Fibroblast of upper back skin (primary cell): ENCODE measurements at places on chromosomes 7 and 10.

DNA sequence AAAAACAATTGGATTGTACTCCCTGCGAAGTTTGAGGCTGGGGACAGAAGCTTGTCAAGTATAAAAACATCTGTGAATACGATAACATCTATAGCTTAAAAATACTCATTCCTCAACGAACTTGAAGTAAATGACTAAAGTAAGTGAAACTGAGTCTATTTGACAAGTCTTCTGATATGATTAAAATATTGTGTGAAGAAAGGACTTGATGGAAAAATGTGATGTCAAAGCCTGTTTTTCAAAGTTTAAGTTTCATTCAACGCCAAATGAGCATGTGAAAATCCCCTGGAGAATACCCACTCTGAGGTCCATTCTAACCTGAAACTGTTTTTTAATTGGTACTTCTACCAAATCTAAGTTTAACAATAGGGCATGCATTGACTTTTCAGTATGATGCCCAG is 122.3 kb upstream of the MDFIC start:
- no peak for DNase-seq

- no peak for DNase-seq
These were observed 586.8 kb upstream of the MGMT start for GRCh38 chr10:128880159-128880725.

GRCh38 chr10:43421519-43421918 is 12.5 kb upstream of the HNRNPF start:
- DNase-seq: no peak

GRCh38 chr7:105022458-105022857 is 8.5 kb downstream of the KMT2E start:
- DNase-seq: no peak

DNA sequence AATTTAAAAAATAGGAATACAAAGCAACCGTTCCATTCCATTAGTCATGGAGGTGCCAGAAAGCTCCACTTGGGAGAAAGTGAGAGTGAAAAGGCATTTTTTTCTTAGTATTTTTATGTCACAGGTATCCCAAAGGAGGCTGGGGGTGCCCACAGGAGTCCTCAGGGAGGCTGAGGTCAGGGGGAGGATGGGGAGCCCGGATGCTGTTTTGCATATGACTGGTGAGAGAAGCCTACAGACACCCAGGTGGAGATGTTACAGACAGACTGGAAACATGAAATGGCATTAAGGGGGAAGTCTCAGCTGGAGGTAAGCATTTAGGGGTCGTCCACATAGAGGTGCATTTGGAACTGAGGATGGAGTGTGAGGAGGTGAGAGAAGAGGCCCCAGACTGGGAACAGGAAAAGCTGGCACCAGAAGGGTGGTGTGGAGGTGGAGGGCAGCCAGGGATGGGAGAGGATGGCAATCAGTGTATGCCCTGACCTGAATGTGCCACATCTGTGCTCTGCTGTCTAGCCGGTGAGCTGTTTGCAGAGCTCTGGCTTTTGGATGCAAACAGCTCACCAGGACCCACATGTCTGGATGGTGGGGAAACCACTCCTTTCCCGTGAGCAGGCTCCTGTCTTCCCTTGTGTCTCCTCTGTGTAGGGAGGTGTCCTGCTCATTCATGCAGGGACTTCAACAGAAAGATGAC is 101.1 kb downstream of the RAMP3 start:
- DNase-seq: no peak

GRCh38 chr7:50814166-50814565 is 31.5 kb upstream of the GRB10 start:
- no peak for DNase-seq

GRCh38 chr7:147013825-147014224 is 897.2 kb downstream of the CNTNAP2 start:
- DNase-seq: peak; percentile 63

GRCh38 chr7:155509725-155510551 is 36.4 kb downstream of the CNPY1 start:
- DNase-seq: no peak

DNA sequence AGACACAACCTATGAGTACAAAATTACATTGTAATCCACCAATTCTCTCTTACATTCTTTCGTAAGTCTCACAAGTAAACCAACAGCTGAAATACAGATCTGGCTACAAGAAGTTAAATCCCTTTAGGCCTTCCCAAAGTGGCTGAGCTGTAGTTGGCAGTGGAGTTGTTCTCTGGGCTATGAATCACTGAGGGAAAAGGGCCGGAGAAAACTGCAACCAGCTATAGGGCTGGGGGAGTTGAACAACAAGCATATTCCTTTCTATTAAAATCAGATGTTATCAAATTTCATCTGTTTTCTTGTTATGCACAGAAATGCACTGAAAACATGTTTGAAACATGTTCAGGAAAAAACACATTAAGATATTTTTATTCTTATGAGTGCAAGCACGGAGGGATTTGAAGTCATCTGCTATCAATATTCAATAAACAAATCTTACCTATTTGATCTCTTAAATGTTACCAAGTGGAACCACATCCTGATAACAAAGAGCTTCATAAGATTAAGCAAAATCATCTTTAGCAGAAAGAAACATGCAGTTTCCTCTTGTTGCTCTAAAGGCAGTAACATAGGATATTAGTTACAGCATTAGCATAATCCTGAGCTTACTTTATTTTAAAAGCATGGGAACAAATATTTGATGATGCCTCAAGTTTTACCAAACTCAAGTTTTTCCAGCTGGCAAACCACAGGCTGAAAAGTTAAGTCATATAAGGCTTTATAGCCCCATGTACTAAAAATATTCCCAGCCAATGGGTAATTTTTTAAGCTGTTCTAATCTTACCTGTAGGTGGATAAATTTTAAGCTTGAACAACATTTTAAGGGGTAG is 212.7 kb downstream of the TAX1BP1 start:
- DNase-seq: peak; percentile 83

DNA sequence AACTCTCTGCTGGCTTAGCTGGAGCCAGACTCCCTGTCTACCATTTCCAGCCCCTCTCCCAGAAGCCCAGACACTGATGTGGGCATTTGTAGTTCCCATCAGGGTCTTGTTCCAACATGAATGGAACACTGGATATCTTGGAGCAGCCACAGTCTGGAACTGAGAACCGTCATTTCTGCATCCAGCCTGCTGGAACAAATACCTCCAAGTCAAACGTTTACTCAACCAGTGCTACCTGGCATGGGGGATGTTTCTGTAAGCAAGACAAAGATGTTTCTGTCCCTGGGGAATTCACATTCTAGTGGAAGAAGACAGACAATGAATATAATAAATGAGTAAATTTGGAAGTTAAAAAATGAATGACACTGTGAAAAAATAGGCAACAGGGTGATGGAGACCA is 70.8 kb upstream of the ZNF438 start:
- no peak for DNase-seq

- DNase-seq: no peak
These were observed 93.3 kb upstream of the MGMT start for GRCh38 chr10:129373718-129374117.

- DNase-seq: peak; percentile 87
These were observed 218.0 kb downstream of the CREB5 start for GRCh38 chr7:28630350-28630749.

GRCh38 chr7:68823996-68824780 is 774.1 kb upstream of the AUTS2 start:
- peak; percentile 16 for DNase-seq

- DNase-seq: no peak
These were observed 9.8 kb upstream of the UMAD1 start for GRCh38 chr7:7630626-7631329.

DNA sequence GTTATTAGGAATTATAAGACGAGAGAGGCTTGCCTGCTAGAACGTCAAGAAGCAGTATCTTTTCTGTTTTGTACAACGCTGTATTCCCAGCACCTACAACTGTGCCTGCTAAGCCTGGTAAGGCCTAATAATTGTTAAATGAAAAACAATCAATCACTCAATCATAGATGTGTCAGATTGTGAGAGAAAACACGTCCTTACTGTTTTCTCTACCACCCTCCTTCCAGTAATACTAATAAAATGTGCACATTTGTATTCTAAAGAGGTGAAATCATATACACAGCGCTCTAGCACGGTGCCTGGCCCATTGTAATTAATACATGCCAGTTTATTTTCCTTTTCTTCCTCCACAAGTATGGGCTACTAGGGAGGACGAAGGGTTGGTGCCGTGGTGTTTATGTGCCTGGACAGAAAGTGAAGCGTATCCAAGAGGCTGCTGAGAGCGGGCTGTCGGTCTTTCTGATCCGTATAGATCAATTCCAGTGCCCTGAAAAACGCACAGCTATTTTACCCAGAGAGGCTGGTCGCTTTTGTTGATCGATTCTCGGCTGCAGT is 1.5 kb upstream of the AUTS2 start:
- DNase-seq: no peak

- DNase-seq: no peak
These were observed 35.0 kb downstream of the EVX1 start for GRCh38 chr7:27277628-27278027.

- no peak for DNase-seq
These were observed 59.7 kb upstream of the CDK14 start for GRCh38 chr7:90536449-90536848.

DNA sequence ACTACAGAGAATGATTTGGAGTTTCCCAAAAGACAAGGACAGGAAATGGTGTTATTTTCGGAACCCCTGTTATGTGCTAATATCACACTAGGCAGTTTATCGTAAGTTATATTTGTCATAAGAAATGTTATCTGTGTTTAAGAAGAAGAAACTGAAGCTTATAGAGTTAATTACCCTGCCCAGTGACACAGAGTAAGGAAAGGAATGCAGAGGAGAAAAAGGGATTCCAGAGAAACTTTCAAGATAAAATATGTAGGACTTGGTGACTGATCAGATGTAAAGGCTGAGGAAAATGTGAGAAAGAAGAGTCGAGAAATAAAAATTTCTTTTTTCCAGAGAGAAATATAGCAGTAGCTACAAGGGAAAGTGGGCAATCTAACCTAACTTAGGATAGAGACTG is 63.5 kb upstream of the ZNF746 start:
- DNase-seq: peak; percentile 25

GRCh38 chr7:98617051-98617959 is at the start of gene NPTX2:
Gene NPTX2 (plus strand): TSS chr7:98617285. CDS start chr7:98617462, 177 bp downstream.
- DNase-seq: peak; percentile 33

GRCh38 chr7:29921404-29922010 is 68.1 kb downstream of the SCRN1 start:
- DNase-seq: peak; percentile 58

GRCh38 chr7:3302681-3303320 is 1.7 kb downstream of the SDK1 start:
- DNase-seq: no peak

DNA sequence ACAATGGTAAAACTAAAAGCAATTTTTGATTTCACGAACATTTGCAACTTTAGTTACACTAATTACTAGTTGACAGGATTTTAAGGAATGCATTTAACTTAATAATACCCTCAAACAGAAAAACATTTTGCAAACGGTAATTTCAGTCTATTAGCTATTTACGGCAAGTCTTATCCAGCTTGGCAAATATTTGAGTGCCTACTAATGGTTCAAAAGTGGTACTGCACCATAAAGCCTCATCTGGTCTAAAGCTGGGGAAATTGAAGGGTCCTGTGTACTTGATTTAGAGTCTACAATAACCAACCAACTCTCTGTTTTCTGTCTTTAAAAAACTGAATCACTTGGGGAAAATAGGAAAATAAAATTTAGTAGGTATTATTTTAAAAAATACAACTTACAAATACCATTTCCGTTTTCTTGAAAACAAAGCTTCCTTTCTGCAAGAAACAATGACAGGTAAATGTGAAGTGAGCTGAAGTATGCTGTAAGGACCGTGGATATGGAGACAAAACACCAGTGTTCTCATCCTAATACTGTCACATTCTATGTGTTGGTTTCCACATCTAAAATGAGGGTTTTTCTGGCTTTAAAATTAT is 142.3 kb downstream of the VPS50 start:
- DNase-seq: peak; percentile 48

GRCh38 chr7:41872966-41873365 is 170.1 kb upstream of the INHBA start:
- DNase-seq: peak; percentile 55

- DNase-seq: no peak
These were observed 215.3 kb downstream of the CHCHD3 start for GRCh38 chr7:132866551-132866950.

DNA sequence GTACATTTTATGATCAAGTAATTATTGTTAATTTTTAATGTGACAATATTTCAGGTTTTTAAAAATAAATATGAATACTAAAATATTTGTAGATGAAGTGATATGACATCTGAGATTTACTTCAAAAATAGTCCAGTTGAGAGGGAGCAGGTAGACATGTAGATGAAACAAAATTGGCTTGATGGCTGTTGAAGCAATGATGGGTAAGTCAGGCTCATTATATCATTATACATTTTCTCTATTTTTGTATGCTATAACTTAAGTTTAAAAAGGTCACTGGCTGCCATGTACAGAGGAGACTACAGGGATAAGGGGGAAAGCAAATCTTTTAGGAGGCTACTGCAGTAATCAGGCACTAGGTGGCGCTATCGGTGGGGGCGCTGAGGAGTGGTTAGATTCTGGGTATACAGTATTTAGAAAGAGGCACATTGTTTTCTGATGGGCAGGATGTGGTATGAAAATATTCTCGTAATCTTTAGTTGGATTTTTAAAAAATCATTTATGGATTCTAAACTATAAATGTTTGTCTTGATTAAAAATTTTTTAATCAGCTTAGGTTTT is 189.8 kb upstream of the IMMP2L start:
- DNase-seq: peak; percentile 54

GRCh38 chr7:25246306-25246705 is 18.0 kb upstream of the NPVF start:
- no peak for DNase-seq

DNA sequence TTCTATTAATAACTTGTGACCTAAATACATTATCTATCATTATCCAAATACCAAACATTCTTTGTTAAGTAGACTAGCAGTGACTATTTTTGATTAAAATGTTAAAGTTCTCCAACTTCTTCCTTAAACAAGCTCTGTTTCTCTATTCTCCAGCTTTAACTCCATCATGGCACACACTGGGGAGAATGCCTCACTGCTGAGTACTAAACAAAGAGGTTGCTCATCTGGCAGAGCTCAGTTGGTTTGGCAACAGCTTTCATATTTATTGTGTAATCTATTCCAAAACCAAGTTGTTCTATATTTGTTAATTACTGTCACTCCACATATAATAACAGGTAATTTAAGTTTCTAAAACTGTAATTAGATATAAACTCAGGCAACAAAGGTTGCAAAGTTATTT is 89.6 kb downstream of the USP6NL start:
- DNase-seq: peak; percentile 17

DNA sequence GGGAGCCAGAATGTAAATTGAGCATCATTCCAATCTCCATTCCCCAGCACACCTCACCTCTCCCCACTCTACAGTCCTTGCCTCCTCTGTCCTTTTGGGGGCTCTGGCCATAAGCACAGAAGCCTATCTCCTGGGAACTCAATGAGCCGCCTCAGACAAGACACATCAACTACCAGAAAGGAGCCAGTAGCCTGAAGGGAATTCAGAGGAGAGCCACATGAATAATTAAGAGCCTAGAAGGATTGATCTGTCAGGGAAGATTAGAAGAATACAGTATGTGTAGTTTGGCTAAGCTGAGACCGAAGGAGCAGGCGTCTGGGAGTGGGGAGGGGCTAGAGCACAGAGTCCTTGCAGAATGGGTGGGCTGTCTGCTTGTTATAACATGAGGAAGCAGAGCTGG is 31.2 kb downstream of the FRMD4A start:
- no peak for DNase-seq
